ENCODE measurements at places on chromosomes 16 and 17.

DNA sequence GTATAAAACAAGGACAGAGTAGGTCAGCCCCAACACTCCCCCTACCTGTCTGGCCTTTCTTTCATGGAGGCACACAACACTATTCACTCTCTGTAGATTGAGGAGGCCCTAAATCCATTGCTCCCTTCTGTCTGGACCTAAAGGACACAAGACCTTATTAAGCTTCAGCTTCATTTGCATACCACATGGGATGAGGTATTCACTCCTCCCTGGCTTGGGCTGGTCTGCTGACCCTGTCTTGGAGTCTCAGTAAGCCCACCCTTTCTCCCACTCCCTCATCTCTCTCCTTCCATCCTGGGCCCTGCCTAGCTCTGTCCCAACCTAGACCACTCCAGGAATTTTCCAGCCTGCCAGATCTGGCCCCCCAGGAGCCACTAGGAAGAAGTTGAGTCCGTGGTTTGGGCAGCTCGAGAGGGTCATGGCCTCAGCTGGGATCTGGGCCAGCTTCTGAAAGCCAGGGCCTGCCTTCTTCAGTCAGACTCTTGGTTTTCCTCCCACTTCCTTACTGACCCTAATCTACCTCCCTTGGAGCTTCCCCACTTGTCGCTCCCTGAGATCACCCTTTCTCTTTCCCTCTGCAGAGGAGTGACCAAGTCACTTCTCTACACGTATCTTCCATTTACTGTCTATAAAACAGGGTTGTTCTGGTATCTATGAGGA is 6.5 kb upstream of the LLGL1 start:
- DNase-seq = peak; percentile 48

- DNase-seq = no peak
Measured at GRCh38 chr16:54437401-54437800, 150.8 kb upstream of the IRX3 start.

DNA sequence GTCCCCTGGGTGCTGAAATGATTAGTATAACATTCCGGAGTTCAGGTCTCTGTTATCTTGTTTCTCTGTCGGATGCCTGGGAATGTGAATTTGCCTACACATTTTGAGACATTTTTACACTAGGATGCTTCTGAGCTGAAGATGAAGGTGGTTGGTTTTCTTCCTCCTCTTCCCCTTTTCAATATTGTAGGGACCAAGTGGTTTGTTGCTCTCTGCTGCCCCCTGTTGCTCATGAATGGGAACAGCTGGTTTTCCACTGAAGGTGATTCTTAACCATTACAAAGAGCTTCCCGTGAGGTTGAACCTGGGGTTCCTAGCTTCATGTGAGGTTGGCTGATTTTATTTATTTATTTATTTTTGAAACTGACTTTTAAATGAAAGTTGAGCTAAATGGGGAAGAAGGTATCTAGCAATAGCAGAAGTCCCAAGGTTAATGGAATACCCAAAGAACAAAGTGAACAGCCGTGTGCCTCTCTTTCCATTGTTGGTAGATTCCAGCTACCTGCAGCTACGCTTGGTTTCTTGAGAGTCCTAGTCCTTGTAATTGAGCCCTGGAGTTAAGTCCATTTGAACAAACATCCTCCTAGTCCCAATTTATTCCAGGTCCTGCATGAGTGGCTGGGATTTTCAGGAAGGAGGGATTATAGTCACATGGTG is 983.9 kb upstream of the EEF2KMT start:
- no peak for DNase-seq

DNA sequence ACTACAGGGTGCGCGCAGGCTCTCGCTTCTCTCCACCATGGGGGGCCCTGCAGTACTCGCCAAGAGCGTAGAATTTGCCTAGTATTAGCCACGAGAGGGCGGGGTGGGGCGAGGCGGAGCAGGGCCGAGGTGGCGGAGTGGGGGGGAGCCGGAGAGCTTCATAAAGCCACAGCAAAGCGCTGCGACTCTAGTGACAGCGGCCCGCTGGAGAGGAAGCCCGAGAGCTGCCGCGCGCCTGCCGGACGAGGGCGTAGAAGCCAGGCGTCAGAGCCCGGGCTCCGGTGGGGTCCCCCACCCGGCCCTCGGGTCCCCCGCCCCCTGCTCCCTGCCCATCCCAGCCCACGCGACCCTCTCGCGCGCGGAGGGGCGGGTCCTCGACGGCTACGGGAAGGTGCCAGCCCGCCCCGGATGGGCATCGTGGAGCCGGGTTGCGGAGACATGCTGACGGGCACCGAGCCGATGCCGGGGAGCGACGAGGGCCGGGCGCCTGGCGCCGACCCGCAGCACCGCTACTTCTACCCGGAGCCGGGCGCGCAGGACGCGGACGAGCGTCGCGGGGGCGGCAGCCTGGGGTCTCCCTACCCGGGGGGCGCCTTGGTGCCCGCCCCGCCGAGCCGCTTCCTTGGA is at the start of gene TBX21:
TSS of gene TBX21 (plus strand) at position 190 of the 627 bp plus-strand sequence. CDS start at position 409, 219 bp downstream.
- peak; percentile 42 for DNase-seq

DNA sequence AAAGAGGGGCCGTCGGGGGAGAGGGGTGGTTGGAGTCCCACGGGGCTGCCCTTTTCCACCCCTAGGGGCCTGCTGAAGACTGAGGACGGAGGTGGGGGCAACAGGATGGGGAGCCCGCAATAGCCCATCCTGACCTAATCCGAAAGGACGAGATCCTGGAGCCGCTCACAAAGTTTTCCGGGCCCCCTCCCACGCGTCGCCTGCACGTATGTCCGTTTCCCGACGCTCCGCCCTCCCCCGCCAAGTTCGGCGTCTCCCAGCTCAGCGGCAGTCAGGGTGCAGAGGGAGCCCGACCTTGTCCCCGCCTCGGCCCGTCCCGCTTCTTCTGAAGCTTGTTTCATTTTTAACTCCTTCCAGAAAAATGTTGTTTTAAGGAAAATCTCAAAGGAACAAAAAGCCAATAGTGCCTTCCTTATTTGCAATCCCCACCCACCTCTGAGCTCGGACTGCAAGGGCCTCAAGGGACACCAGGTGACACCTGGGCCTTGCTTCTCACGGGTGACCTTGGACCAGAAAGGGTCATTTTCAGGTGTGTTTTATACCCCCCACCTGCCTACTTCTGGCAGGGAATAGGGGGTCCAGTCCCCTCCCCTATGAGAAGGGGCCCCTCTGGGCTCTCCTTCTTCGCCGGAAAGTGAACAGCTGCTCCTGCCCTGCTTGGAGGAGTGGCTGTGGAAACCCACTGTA is 3.4 kb upstream of the ZNF423 start:
- DNase-seq = no peak

DNA sequence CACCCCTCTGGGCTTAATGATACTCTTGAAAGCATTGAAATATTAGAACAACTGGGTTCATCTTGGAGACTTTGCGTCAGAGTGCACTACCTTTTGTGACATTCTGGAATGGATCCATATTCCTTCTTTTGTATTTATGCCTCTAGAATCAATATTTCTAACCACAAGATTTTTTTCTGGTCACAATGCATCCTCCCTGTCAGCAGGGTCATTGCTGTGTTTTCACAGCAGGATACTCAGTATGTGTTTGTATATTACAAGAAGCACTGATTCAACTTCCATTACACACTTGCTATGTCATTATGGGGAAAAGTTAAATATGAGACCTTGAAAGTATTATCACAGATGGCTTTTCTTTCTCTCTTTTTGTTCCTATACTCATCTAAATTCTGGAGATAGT is 370.0 kb downstream of the HS3ST3B1 start:
- DNase-seq = no peak

DNA sequence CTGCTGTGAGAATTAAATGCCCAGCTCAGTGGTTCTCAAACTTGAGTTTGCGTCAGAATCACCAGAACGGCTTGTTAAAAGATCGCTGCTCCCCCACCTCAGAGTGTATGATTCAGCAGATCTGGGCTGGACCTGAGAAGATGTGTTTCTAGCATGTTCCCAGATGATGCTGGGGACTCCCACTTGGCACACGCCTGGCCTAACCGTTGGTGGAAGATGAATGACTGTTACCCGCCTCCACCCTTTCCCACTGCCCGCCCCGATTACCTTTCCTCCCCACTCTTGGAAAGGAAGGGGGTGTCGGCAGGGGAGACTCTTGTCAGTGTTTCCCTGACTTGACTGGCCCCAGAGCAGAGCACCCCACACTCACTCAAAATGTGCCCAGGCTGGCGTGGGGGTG is 29.3 kb upstream of the ABCC3 start:
- no peak for DNase-seq

DNA sequence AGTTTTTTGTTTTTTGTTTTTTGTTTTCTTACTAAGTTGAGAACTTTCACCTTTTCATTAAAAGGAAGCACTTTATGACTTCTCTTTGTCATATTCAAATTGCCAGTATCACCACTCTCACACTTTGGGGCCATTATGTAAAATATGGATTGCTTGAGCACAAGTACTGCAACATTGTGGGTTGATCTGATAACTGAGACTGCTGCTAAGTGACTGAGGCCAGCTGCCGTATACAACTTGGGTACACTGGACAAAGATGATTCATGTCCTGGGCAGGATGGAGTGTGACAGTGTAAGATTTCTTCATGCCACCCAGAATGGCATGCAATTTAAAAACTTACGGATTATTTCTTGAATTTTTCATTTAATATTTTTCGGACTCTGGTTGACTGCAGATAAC is 7.8 kb downstream of the TTC19 start:
- DNase-seq = no peak

DNA sequence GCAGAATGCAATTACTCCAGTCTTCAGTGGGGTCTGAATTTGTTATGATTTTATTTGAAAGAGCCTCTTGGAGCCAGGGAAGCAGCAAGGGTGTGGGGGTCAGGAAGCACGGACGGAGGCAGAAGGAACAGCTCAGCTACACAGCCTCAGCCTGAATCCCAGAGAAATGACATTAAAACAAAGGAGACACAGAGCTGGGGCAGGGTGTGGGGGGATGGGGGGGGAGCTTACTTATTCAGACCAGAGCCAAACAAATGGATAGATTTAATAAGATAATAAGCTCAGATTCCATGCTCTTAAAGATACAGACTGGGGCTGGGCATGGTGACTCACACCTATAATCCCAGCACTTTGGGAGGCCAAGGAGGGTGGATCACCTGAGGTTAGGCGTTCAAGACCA is 195.3 kb downstream of the ZNF423 start:
- no peak for DNase-seq

DNA sequence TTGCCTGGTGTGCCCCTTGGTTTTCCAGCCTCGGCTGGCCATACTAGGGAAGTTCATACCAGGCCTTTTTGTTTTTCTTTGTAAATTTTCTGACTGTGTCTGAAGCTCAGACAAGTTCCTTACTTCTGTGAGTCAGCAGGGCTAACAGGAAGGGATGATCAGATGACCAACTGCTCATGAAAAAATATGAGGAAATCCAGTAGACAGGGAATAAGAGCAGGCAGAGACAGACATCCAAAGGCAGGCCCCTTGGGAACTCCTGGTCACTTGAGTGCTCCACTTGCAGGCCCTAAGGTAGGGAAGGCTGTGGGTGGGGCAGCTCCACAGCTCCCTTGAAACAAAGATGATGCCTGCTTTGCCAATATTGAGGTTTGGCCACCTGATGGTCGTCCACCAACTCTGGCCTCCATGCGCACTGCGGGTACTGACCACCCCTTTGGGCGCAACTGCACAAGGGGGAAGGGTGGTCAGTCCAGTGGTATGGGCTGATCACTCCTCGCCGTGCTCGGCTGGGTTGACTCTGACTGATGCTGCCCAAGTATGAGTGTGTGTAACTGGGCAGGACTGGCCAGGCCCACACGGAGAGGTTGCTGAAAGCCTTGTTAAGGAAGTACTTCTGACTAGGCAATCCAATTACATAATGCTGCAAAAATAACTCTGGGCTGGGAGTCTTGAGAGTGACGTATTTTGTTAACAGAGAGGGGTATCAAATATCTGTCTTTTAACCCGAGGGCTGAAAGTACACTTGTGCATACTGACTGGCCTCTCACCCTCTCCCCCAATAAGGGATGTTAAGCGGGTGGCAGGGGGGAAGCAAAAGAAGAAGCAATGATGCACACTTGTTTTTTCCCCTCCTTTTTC is 20.8 kb upstream of the ZFHX3 start:
- peak; percentile 87 for DNase-seq

- DNase-seq = no peak
Measured at GRCh38 chr16:1337486-1337885, 4.0 kb downstream of the BAIAP3 start.

DNA sequence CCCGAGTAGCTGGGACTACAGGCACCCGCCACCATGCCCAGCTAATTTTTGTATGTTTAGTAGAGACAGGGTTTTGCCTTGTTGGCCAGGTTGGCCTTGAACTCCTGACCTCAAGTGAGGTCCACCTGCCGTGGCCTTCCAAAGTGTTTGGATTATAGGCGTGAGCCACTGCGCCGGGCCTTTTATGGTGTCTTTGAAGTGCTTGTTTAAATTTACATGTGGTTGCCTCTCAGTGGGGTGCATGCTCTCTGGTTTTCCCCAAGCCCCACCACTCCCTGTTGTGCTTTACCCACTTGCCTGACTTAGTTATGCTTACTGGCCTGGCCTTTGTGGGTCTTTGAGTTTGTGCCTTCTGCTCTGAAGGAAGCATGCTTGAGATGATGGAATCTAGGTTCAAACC is 132.0 kb downstream of the PRKCB start:
- no peak for DNase-seq

- DNase-seq = peak; percentile 43
Measured at GRCh38 chr17:32504166-32504990, 17.6 kb downstream of the CDK5R1 start.

GRCh38 chr16:62755938-62756337 is 719.7 kb upstream of the CDH8 start:
- DNase-seq = no peak

GRCh38 chr17:41617698-41618097 is 5.1 kb upstream of the KRT16 start:
- no peak for DNase-seq

GRCh38 chr17:31629696-31630470 is 229.2 kb downstream of the COPRS start:
- peak; percentile 89 for DNase-seq

- DNase-seq = no peak
Measured at GRCh38 chr17:33521784-33522183, 228.7 kb upstream of the ASIC2 start.

- DNase-seq = peak; percentile 12
Measured at GRCh38 chr16:86668136-86668910, 90.0 kb downstream of the FOXL1 start.

- DNase-seq = no peak
Measured at GRCh38 chr17:39143552-39144093, 7.8 kb downstream of the PLXDC1 start.

DNA sequence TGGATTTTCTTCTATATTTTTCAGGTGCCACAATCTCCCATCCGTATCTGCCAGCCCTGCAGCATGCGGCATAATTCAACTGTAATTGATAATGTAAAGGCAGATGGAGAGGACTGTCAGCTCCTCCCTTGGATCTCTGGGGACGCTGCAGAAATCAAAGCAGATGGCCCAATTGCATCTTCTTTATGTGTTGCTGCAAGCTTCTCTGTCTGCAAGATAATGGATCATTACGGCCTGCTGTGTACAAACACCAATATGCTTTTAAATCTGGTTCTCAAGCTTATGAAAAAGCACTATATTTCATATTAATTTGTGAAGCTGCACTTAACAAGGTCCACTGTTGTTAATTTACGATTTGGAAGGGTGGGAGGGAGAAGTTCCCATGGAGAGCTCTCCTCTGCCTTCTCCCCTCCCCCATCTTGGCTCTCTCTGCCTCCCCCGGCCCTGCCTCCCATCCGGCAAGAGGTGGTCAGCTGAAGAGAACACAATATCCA is 607.5 kb downstream of the TOX3 start:
- no peak for DNase-seq

- DNase-seq = no peak
Measured at GRCh38 chr16:23509782-23510163, 521 bp downstream of the GGA2 start.

All from AG08395 (cell line).